ENCODE measurements at places on chromosomes 12 and 14.

DNA sequence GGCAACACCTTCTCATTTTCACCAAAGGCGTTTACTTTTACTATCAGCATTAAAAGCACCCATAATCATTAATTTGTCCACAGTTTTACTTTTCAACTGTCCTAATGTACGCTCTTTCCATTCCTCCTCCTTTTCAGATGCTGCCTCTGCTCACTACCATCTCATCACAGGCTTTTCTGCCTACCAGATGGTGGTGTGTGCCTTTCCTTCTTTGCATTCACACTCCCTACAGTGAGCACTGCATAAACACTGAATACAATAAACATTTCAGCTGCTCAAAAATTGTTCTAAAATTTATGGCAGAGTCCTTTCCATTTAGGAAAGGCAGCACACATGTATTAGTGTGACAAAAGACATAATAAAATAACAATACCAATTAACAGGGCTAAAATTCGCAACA lies 435.7 kb downstream of the GXYLT1 start:
- DNase-seq, result no peak

GRCh38 chr12:26823390-26823789 lies 9.6 kb downstream of the ITPR2 start:
- no peak for DNase-seq

- DNase-seq, result no peak
Observed at GRCh38 chr12:93336291-93336741, 41.4 kb upstream of the NUDT4 start.

DNA sequence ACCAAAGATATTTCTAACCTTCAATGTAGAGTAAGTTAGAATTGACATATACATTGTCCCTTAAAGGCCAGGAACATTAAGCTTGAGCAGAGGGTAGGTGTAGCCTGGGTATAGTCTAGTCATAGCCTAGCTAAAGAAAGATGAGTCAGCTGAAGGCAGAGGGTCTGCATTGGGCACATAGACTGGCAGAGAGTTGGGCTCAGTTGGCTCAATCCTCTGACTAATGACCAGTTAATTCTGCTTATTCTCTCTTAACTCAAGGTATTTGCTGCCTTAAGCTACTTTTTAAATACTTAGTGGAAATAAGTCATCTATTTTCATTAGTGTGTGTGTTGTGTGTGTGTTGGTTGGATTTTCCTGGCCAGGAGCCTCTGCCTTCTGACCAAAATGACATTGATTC lies 467.1 kb downstream of the RAD51B start:
- no peak for DNase-seq

DNA sequence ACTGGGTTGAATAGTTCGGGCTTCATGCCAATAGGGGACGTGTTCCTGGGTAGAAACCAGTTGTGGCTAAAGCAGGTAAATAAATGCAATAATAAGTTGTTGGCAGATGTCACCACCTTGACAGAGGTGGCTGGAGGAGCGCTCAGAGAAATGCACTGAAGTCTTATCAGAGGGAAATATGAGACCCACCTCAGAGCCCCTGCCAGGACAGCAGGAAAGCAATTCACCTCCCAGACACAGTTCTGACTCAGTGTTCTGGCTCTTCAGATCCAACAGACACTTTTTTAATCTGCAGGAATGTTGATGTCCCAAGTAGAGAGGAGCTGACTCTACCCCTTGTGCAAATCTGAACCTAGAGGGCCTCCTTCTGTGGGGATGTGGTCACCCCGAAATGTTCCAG lies 687.1 kb upstream of the FBXO33 start:
- DNase-seq, result no peak

DNA sequence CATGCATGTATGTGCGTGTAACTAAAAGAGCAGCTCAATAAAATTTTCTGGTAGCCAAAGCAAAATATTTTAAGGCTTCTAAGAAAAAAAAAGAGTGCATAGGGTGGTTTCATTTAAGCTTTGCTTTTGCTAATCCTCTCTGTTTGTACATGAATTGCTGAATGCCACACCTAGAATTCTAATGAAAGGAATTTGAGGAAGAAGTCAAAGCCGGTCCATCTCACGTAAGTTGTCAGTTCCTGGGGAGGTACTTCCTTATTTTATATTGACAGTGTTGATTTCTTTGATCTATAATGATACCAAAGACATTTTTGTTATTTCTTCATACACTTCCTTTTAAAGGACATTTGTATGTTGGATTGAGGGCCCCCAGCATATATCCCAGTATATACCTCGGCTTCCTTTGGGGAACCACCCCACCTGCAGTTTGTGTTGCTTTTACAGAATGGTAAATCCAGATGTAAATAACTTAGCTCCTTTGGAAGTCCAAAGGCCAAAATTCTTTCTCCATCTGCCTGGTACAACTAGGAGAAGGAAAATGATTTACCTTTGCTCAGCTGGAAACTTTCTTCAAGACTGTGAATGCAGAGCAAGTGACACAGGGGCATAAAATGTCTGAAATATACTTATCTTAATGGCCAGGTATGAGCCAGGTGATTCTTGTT lies 420.9 kb upstream of the ATP2B1 start:
- DNase-seq, result no peak

DNA sequence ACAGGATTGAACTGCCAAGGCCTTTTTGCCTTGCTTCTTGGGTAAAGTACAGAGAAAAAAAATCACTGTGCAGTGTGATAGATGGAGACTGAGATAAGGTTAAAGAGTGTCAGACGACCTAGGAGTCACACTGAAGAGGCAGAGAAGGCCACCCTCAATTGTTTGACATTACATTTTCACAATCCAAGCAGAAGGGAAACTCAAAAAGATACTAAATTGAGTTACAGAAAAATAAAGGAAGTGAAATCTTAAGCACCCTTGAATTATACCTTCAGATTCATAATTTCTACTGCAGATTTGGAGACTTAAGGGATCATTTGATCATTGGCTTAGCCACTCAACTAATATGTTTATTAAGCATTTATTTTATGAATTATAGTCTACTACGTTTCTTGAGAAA lies 97.1 kb downstream of the MYF5 start:
- DNase-seq, result no peak

GRCh38 chr12:97943359-97943758 lies 480.8 kb downstream of the RMST start:
- no peak for DNase-seq

DNA sequence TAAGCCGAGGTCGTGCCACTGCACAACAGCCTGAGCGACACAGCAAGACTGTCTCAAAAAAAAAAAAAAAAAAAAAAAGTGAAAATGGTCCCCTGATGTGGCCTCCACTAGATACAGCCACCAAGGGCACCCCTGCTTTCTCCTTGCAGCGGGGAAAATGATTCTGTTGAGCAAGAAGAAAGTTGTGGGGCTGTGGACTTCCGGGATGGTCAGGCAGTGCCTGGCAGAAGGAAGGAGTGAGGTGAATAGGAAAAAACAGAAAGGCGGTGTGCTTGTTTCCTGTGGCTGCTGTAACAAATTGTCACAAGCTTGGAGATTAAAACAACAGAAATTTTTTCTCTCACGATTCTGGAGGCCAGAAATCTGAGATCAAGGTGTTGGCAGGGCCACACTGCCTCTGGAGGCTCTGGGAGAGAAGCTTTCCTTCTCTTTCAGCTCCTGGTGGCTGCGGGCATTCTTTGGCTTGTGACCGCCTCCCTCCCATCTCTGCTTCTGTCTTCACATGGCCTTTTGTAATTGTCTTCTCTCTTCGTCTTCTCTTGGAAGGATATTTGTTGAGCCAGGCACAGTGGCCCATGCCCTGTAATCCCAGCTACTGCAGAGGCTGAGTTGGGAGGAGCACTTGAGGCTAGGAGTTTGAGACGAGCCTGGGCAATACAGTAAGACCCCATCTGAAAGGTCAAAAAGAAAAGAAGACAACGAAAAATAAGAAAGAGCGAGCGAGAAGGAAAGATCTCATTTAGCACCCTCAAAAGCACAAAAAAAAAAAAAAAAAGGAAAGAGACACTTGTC lies 116.6 kb upstream of the MED13L start:
- DNase-seq, result no peak

GRCh38 chr12:24487606-24488005 lies 461.3 kb downstream of the BCAT1 start:
- DNase-seq, result no peak

DNA sequence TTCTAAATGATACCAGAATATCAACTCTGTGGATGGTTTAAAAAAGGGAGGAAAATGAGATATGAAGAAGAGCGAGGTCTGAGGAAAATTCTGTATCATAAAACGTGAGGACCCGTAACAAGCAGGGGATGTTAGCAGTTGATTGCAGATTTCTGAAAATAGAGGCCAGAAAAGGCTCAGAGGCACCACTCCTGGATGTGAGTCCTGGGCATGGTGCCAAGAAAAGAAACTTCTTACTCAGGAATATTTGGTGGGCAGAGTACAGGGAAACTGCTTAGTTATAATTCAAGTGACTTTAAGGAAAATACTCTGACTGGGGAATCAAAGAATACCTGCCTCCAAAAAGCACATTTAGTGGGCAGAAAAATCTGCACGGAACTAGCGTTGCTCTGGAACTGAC lies 85.5 kb downstream of the PRICKLE1 start:
- DNase-seq, result no peak

GRCh38 chr14:94386085-94387031 lies 2.0 kb downstream of the SERPINA1 start:
- DNase-seq, result no peak

DNA sequence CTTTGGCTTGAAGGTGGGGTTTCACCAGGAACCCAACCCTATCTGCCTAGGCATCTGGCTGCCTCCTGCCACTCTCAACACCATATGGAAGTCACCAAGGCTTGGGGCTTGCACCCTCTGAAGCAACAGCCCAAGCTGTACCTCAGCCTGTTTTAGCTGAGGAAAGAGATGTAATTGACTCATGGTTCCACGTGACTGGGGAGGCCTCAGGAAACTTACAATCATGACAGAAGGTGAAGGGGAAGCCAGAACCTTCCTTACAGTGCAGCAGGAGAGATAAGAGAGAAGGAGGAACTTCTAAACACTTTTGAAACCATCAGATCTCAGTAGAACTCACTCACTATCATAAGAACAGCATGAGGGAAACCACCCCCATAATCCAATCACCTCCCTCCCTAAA lies 26.9 kb downstream of the GLIPR1L1 start:
- DNase-seq, result no peak

DNA sequence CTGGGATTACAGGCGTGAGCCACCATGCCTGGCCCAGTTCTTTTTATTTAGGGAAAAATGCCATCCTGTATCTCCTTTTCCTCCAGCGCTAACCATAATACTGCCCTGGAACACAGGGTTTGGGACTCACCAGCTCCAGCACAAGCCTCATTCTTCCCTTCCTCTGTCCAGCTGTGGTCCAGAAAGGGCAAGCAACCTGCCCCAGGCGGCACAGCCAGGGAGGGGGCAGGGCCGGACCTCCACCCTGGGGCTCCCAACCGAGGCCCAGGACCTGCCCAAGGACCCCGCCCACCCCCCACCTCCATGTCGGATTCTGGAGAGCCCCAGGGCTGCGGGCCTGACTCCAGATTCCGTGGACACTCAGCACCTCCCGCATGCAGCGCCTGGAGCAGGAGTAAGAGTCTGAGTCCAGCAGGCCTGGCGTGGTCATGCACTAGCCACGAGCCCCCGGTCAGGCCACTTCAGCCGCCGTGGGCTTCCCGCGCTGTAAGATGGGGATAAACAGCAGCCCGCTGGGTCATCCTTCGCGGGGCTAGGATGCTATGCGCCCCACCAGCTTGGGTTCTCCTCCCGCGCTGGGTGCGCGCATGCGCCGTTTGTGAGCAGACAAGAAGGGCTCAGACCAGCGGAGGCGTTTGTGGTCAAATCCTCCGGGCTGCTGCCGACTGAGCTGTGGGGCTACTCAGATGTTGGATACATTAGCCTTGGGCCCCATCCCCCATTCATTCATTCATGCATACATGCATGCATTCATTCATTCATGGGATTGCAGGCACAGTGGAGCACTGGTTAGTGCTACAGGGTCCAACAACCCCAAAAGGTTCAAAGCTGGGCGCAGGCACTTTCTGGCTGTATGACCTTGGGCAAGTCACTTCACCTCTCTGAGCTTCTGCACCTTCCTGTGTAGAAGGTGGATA lies 16.3 kb downstream of the TMEM119 start:
- DNase-seq, result no peak

DNA sequence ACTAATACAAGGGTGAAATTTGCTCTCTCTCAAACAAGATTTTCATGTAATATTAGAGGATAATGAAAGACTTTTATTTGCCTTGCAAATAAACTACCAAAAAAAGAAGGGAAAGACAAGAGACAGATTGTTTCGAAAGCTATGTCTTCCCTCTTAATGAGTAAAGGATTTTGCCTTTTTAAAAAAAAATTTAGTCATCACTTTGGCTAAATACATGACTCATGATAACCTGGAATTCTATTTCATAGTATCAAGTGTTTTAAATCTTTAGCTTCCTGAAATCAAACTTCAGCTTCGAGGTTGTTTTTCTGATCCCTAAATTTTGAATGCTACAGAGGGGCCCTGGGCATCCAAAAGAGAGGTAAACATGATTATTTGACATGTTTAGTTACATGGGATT lies 144.4 kb downstream of the CCDC59 start:
- DNase-seq, result no peak

GRCh38 chr12:3972576-3972975 lies 99.4 kb upstream of the PARP11 start:
- DNase-seq, result no peak

- no peak for DNase-seq
Observed at GRCh38 chr12:70648831-70649230, 11.6 kb upstream of the PTPRB start.

GRCh38 chr14:59256331-59256730 lies 67.9 kb downstream of the DAAM1 start:
- no peak for DNase-seq

DNA sequence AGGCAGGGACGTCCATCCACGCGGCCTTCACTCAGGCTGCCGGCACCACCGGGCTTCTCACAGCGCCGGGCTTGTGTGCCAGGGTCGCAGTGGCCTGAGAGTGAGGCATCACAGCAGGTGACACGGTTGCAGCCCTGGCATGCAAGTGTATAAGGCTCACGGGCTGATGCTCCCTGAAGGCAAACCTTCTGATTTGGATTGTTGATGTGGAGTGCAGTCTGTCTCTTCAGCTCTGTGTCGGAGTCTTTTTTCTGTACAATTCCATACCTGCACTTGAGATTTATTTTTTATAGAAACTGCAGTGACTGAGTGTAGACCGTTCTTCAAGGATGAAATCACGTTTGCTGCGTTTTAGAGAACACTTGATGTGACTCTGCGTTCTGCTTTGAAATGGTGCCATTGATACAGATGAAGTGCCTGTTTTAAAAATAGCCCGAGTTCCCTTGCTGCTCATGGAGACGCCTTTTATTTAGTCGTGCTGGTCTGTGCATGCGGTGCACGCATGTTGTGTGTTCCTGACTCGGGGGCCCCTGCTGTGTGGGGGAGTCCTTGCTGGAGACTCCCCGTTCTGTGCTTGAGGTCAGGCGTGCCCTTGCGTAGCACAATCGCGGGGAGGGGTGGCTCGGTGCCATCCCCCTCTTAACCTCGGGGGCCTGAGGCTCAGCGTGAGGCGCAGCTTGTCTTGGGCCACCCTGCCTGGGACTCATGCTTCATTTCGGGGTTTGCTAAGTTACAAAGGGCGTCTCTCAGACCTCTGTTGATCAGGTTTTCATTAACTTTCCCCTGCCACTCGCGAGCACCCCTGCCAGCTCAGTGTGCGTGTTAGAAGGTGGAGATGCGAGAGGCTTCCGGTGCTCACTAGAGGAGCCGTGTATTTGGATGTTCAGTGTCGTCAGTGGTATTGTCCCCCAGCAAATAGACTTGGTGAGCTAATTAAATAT lies 21.6 kb upstream of the AMN start:
- DNase-seq, result no peak

GRCh38 chr14:54867011-54867410 lies 35.6 kb downstream of the GCH1 start:
- no peak for DNase-seq

- DNase-seq, result no peak
Observed at GRCh38 chr14:105095236-105095805, 30.1 kb upstream of the GPR132 start.

GRCh38 chr14:52596320-52596719 lies 43.7 kb downstream of the GPR137C start:
- no peak for DNase-seq

All from Right ventricle myocardium superior (tissue), 1 donor.